Activated CD4-positive, alpha-beta T cell treated with anti-CD3 and anti-CD28 coated beads for 1 hour (primary cell): ENCODE measurements at places on chromosomes 6 and 20.

GRCh38 chr6:140345935-140346334 is 971.5 kb upstream of the CITED2 start:
- DNase-seq = no peak

DNA sequence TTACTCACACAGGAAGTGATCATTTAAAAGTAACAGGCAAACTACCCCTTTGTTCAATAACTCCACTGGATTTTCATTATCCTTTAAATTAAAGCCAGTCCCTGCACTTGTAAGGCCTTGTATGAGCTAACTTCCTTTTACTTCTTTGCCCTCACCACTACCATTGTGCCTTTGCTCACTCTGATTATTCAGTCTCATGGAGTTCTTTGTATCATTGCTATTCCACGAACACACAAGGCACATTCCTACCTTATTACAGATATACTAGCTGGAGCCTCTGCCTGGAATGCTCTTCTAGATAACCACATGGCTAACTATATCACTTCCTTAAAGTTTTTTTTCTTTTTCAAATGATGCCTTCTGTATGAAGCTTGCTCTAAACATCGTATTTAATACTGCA is 748.6 kb upstream of the HS3ST5 start:
- DNase-seq = no peak

- DNase-seq = no peak
Measured at GRCh38 chr20:63664861-63665594, 6.9 kb downstream of the RTEL1 start.

GRCh38 chr6:101663100-101663499 is 269.6 kb downstream of the GRIK2 start:
- no peak for DNase-seq

DNA sequence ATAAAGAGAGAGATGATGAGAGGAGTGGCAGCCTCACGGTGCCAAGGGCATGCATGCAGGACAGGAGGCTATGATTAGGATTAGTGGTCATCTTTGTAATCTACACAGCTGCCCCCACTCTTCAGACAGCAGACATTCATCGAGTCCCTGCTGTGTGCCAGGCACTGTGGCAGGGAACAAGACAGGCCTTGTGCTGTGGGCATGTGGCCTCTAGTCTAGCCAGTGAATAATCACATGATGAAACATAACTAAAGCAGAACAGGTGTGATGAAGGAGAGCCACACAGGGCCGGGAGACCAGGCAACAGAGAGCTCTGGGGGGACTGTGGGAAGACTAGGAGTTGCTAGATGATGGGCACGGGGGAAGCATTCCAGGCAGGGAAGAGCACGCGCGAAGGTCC is 22.2 kb downstream of the TOX2 start:
- DNase-seq = no peak

- DNase-seq = no peak
Measured at GRCh38 chr20:53216478-53216855, 244.3 kb downstream of the TSHZ2 start.

GRCh38 chr6:12289933-12290820 is at the start of gene EDN1:
EDN1 (plus strand) TSS chr6:12290361; CDS start chr6:12290630, 269 bp downstream.
- DNase-seq = peak; percentile 26

DNA sequence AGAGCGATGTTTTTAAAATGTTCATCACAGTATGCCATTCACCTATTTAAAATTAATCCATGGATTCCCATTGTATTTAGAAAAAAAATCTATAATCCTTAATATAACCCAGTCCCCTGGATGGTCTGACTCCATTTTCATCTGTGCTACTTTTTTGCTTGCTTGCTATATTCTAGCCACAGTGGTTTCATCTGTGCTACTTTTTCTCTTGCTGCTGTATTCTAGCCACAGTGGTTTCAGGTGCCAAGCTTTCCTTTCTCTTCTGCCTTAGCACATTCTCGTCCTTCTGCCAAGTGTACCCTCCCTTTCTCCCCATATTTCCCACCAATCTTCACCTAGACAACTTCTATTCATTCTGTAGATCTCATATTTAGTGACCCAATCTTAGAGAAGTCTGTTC is 33.3 kb upstream of the SOX4 start:
- DNase-seq = no peak

GRCh38 chr6:15327271-15327670 is 81.4 kb downstream of the JARID2 start:
- DNase-seq = no peak

GRCh38 chr6:107398001-107398400 is 61.4 kb downstream of the PDSS2 start:
- DNase-seq = no peak

GRCh38 chr6:15283986-15284361 is 38.1 kb downstream of the JARID2 start:
- DNase-seq = no peak

GRCh38 chr6:73579389-73579788 is 58.6 kb upstream of the EEF1A1 start:
- DNase-seq = no peak

DNA sequence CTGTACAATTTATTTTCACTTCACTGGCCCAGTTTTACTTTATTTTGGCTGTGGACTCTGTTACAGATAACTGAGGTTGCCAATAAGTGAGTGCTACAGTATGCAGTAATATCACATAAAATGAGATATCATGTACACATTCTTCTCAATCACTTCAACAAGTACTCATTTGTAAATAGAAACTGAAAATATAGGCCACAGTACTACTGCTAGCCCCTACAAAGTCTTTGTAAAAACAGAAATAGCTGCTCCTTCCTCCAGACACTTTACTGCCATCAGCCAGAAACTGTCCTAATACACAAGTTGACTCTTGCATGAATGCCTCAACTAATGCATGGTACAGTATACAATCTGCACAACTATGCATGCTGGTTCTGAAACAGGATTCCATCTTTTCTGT is 9.2 kb downstream of the DTNBP1 start:
- no peak for DNase-seq
